Epithelial cell of prostate (primary cell): ENCODE measurements at places on chromosomes 5 and 9.

DNA sequence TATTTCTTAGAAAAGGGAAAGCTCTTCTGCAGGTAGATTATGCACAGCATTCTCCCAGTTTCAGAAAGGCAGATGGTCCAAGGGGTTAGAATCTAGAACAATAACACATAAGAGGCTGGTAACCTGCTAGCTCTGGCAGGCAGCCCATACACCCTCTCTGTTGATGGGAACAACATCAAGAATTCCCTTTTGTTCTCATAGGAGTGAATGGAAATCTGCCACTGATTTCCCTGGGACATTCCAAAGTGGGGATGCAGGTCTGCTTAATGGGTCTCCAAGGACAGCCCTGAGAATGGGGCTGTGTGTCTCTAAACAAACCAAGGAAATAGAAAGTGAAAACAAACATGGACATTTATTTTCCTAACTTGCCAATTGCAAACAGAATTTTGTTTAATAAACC lies 456.8 kb downstream of the EBF1 start:
- no peak for DNase-seq

DNA sequence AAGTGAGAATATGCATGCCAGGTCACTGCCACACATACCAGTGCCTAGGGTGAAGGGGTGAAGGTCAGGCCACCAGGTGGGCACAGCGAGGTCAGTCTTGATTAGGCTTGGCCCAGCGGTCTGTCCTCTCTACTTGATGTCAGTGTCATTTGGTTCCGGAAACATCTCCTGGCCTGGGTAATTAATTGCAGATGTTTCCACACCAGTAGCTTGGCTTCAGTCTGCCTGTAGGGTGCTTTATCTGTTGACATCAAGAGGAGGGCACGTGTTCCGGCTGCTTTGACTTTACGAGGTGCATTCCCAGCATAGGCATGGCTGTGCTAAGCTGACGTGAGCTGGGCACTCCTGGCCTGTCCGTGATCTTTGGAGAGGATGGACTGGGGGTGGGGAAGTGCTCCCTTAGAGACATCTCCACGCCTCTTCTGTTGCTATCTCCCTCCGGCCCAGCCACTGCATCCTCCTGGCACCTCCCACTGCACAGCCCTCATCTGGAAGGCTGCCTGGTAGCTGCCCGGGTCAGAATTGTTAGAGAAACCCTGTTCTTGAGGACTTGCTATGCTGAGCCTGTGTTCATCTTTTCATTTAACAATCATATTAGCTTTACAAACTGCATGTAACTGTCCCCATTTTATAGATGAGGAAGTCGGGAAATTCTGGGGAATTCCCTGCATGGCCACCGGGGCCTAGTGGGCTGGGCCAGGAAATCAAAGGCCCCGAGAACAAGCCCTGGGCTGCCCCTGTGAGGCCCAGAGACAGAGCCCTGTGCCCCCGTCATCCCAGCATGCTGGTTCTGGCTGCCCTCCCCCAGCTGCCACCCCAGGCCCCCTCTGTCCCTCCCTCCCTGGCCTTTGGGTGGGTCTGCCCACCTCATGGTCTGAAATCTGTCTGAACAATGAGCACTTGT lies 29.1 kb downstream of the JADE2 start:
- DNase-seq, result peak; percentile 52

DNA sequence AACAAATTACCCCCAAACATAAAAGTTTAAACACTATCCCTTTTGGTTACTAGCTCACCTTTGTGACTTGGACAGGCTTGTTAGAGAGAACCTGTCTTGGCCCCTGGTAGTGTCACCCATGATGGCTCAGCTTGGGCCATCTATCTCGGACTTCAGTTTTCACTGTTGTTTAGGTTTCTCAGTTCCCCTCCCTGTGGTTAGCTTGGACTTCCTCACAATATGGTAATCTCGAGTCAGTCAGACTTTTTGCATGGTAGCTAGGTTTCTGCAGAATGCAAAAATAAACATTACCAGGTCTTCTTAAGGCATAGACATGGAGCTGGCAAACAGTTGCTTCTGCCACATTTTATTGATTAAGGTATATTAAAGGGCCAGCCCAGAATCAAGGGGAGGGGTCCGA lies 324.3 kb upstream of the RORB start:
- no peak for DNase-seq

- DNase-seq, result no peak
These were observed 160.4 kb downstream of the CFAP90 start for GRCh38 chr5:7690557-7690956.

- no peak for DNase-seq
These were observed 417.1 kb downstream of the BNC2 start for GRCh38 chr9:16453390-16453789.

DNA sequence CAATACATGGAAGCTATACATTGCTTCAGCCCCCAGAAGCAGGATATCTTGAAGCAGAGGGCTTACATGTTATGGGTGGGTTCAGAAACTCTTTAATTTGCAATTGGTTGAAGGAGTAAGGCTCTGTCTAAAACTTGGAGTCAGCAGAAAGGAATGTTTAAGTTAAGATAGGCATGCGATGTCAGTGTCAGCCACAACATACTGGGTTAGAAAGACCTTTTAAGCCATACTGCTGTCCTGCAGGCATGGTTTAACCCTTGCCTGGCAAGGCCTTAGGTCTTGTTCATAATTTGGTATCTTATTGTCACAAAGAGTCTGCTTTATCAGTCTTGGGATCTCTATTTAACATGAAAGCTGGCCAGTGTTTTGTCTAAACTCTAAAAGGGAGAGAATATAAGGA lies 1619.6 kb upstream of the WWC1 start:
- DNase-seq, result no peak

- DNase-seq, result no peak
These were observed 624.9 kb upstream of the GRAMD2B start for GRCh38 chr5:125798307-125798706.

- DNase-seq, result no peak
These were observed 541.7 kb downstream of the MTRR start for GRCh38 chr5:8410618-8411017.

DNA sequence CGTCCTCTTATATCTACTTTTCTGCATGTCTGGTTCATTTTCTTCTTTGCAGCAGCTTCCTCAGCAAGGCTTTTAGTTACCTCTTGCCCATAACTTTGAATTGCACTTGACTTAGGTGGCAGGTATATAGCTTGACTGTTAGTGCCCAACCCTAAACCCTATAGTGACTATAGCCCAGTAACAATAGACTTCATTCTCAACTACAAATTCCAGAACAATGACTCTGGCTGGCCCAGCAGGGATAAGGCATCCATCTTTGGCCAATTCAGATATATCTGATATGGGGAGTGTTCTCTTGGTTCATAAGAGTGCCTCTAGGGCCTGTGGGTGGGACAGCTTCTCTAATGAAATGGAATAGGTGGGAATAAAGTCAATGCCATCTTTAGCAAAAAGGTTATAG lies 246.2 kb downstream of the DMRT2 start:
- DNase-seq, result no peak

GRCh38 chr9:135699440-135699839 lies at the start of gene SOHLH1:
TSS of gene SOHLH1 (minus strand) at chr9:135699481. CDS start at chr9:135699467, 14 bp downstream.
- no peak for DNase-seq

- DNase-seq, result no peak
These were observed 140.5 kb downstream of the ENTREP1 start for GRCh38 chr9:69465473-69465872.
